ENCODE measurements at places on chromosomes 1 and 21.

GRCh38 chr1:196355206-196355786 is 252.9 kb downstream of the KCNT2 start:
- no peak for DNase-seq

- DNase-seq = no peak
Measured at GRCh38 chr1:228884615-228885566, 149.6 kb downstream of the RHOU start.

GRCh38 chr1:98426092-98426491 is 235.4 kb upstream of the SNX7 start:
- no peak for DNase-seq

- DNase-seq = no peak
Measured at GRCh38 chr1:29052941-29053340, 70.8 kb downstream of the TMEM200B start.

- DNase-seq = no peak
Measured at GRCh38 chr21:29115899-29116298, 14.5 kb upstream of the MAP3K7CL start.

DNA sequence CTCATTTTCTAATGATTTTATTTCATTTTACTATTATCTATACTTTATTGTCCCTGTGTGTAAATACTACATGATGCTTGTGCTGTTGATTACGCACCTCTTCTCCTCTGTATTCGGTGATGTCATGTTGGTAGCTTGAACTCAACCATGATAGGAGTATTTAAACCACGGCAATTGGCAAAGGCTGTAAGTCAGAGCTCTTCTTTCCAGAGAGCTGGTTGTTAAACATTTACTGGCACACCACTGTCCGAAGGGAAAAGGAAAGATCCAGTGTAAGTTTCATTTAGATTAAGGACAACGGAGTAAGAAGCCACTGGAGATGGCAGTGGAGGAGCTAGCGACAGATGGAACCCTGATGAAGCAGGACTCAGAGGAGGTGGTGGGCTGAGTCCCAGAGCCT is 93.4 kb upstream of the KCNE2 start:
- DNase-seq = no peak

DNA sequence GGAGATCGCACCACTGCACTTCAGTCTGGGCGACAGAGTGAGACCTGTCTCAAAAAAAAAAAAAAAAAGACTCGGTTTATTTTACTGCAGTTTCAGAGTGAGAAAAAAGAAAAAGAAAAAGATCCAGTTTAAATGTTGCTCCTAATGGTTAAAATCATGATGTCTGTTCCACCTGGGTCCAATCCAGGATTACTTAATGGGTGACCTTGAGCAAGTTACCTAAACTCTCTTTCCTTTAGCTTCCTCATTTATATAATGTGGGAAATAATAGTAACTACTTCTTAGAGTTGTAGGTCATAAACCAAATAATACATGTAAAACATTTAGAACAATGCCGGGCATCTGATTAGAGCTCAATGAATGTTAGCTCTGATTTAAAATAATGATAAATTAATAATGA is 19.4 kb upstream of the RNF11 start:
- no peak for DNase-seq

- no peak for DNase-seq
Measured at GRCh38 chr1:167369175-167369574, 148.5 kb downstream of the POU2F1 start.

- no peak for DNase-seq
Measured at GRCh38 chr1:179794669-179795068, 51.6 kb downstream of the FAM163A start.

DNA sequence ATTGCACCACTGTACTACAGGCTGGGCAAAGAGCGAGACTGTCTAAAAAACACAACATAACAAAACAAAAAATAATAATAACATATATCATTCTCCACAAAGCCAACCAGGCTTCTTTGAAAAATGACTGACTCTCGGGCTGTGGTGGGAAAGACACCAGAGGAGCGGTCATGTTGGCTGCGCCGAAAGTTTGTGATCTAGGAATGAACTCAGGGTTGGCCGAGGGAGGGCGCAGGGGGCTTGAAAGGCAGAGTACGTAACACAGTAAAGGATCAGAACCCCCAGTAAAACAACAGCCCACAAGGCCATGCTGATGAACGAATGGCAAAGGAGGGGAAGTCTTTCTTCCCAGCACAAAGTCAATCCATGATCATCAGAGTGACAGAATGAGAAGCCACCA is 4.7 kb downstream of the SLC35E2B start:
- DNase-seq = no peak

GRCh38 chr1:40704817-40705733 is 13.6 kb downstream of the NFYC start:
- no peak for DNase-seq

DNA sequence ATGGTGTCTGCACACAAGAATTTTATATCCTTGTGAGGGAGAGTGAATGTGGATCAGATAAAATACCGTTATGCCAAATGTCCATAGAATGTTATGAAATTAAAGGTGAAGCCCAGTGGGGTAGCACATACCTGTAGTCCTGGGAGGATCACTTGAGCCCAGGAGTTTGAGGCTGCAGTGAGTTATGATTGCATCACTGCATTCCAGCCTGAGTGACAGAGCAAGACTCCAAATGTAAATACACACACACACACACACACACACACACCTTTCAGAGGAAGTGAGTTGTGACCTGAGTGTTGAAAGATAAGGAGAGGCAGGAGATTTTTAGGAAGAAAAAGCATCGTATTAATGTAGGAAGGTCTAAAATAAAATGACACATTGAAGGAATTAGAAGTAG is 28.1 kb upstream of the ZYG11A start:
- DNase-seq = no peak

- no peak for DNase-seq
Measured at GRCh38 chr1:222049176-222049575, 307.3 kb upstream of the DUSP10 start.

- no peak for DNase-seq
Measured at GRCh38 chr1:117583247-117583646, 22.6 kb upstream of the TENT5C start.

DNA sequence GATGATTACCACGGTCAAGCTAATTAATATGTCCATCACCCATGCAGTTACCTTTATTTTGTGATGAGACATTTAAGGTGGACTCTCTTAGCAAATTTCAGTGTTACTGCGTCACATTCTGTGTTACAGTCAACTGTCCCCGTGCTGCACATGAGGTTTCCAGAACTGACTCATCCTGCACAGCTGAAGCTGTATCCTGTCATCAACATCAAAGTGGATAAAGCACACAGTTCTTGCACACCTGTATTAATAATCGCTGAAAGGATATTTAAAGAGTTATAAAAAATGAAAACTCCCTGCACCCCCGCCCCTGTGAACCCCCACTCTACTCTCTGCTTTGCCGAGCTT is 3.4 kb upstream of the KRTAP10-5 start:
- DNase-seq = no peak

- no peak for DNase-seq
Measured at GRCh38 chr1:24949331-24949881, 19.3 kb upstream of the RUNX3 start.

GRCh38 chr1:238457610-238458009 is 566.9 kb upstream of the ZP4 start:
- no peak for DNase-seq

- no peak for DNase-seq
Measured at GRCh38 chr1:213457733-213458132, 406.7 kb downstream of the RPS6KC1 start.

- no peak for DNase-seq
Measured at GRCh38 chr1:172507741-172508140, 25.2 kb upstream of the SUCO start.

- no peak for DNase-seq
Measured at GRCh38 chr1:119012383-119012782, 24.2 kb upstream of the TBX15 start.

- DNase-seq = no peak
Measured at GRCh38 chr1:231340328-231341013, 2.4 kb downstream of the SPRTN start.

DNA sequence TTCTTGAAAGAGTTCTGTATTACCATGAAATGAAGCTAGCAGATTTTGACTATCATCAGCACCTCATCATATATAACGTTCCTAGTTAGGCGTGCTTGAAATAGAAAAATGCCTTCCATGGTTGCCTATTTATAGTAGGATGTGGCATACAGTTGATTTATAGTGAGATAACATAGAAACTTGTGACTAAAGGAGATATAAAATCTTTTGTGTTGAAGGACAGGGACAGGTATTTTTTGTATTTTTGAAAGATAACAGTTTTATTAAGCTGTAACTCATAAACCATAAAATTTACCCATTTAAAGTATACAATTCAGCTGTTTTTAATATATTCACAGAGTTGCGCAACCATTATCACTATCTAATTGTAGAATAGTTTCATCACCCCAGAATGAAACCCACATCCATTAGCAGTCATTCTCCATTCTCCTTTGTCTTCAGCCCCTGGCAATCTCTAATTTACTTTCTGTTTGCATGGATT is 19.3 kb downstream of the SPEN start:
- DNase-seq = no peak

- DNase-seq = no peak
Measured at GRCh38 chr21:33021667-33022066, 4.1 kb upstream of the OLIG2 start.

DNA sequence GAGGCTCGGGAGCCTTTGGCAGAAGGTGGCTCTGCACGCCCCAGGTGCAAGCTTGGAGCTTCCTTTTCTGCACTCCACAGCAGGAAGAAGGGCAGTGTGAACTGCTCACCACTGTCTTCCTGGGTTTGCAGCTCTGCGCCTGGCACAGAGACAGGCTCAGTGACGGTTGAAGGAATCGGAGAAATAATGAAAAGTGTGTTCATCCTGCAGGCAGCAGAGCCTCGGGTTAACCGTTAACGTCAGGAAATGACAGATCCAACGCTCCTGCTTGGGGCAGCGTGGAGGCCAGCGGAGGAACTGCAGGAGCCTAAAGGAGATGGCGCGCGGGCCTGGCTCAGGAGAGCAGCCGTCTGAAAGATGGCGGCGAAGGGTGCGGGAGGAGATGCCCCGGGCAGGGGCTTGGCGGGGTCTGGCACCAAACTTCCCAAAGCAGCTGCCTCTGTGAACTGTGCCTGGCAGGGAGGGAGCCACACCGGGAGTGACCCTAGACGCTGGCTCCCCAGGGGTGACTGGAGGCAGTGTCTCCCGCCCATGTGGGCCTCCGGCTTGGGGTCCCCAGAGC is 10.9 kb upstream of the SAMD11 start:
- no peak for DNase-seq

DNA sequence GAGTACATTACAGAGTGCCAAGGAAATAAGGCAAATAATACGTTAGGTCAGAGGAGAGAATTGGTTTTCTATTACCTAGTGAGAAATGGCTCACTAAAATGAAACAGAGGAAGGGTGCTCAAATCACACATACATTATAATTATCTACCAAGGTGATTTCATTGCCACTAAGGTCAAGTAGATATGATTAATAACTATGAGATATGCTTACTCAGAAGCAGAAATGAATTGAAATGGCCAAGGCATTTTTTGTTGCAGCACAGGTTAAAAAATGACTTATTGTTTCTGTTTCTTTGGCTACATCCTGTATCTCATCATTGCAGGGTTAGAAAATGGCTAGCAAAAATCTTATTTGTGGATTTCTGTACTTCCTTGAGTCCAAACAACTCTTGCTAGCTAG is 154.5 kb upstream of the GORAB start:
- DNase-seq = no peak

- no peak for DNase-seq
Measured at GRCh38 chr1:113942527-113942926, 13.4 kb downstream of the HIPK1 start.

DNA sequence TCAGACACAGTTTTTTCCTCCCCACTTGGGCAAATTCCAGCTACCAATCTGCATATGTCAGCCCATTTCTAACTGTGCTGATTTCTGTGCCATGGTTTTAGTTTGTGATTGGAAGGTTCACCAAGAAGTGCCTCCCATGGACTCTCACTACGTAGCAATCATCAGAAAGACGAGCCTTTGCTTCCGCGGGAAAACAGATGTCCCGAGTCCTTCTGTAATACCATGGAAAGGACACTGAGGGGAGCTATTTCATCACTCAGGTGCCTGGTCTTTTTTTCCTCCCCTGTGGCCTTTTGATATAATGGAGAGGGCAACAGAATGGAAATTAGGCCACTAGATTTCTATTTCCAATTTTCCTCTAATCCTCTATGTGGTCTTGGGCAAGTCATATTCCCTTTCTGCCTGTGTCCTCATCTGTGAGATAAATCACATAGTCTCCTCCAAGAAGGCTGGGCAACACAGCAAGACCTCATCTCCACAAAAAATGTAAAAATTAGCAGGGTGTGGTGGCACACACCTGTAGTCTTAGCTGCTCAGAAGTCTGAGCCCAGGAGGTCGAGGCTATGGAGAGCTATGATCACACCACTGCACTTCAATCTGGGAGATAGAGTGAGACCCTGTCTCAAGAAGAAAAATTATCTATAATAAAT is 24.8 kb downstream of the LEMD1 start:
- DNase-seq = no peak

DNA sequence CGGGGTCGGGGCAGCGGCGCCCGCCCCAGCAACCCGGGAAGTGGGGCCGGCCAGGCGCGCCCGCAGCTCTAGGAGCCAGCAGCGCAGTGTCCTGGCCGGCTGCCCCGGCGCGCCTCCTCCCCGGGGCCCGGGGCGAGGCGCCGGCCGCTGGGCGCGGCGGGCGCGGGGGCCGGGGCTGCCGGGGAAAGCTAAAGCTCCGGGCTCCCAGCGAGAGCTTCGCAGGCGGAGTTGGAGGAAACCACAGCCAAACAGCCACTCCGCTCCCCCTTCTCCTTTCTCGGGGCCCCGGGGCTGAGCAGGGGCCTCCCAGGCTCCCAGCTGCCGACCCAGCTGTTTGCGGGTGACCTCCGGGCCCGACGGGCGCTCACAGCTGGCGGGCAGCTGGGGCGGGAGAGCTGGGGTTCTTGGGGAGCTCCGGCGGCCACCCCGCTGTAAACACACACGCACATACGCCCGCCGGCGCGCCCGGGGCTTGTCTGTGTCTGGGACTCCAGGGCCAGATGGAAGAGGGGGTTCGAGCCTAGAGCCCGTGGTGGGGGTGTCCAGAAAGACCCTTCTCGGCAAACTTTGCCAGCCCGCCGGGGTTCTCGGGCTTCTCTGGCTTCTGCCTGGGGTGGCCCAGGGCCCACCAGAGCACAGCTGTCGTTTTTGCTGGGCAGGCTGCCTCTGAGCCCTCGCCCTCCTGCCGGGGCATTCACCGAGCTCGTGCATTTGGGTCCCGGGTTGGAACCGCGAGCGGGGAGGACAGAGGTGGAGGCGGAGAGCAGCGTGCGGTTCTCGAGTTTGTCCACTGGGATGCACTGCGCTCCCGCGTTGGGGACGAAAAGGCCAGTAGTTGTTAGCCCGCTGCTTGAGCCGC is 1.5 kb downstream of the AJAP1 start:
- DNase-seq = no peak

- DNase-seq = no peak
Measured at GRCh38 chr1:184953600-184954219, 20.6 kb downstream of the NIBAN1 start.

GRCh38 chr1:12629985-12630760 is 12.2 kb upstream of the DHRS3 start:
- no peak for DNase-seq

- no peak for DNase-seq
Measured at GRCh38 chr1:48523558-48523957, 51.6 kb upstream of the SPATA6 start.

DNA sequence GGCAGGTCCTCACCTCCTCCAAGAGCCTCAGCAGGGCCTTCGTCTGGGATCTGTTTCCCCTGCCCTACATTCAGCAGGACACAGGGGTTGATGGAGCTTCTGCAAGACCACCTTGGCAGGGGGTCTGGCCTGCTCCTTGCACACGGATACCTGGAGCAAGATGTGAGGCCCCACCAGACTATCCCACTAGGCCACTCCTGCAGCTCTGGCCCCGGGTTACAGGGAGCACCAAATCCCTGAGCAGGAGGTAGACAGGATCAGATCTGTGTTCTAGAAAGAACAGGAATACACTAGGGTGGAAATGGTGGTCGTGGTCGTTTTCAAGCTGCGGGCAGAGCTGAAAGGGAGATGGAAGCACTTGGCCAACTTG is 33.5 kb downstream of the EPHX1 start:
- DNase-seq = no peak
